ENCODE measurements at places on chromosomes 1 and 21. TPM values are rescaled to one million over a fixed set of nuclear protein-coding genes. Genes with fewer than 3 reads are reported as not detected.

The RUNX1 gene
- total RNA-seq = 5.7 TPM

The ACKR1 gene
- total RNA-seq = not detected

The C4BPA gene
- not detected for total RNA-seq

The GREM2 gene
- total RNA-seq = 0.08 TPM

The CNIH3 gene
- 6.4 TPM for total RNA-seq

The POLR3GL gene
- total RNA-seq = 26.0 TPM

The ADAMTSL4 gene
- 0.48 TPM for total RNA-seq

Measured in SK-MEL-5 (cell line).